Activated CD4-positive, CD25-positive, alpha-beta regulatory T cell treated with anti-CD3 and anti-CD28 coated beads, Interleukin-2, amount 50 U/mL, for 24 hours (primary cell): ENCODE measurements at places on chromosomes 2 and 18.

DNA sequence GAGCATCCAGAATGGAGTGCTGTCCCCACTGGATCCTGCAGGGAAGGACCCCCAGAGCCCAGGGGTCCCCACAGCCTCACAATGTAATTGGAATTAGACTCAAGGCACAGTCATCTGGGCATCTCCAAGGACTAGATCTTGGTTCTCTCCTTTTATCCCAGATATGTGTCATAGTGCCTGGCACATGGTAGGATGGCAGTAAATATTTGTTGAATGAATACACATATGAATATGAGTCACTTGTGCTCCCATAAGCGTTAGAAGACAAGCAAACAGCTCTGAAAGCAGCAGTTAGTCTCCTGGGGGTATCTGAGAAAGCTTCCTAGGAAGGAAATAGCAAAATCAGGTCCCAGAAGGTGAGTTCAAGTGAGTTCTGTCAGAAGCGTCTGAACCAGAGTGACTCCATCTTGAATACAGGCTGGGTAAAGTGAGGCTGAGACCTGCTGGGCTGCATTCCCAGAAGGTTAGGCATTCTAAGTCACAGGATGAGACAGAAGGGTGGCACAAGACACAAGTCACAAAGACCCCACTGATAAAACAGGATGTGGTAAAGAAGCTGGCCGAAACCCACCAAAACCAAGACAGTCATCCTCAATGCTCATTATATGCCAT lies 234.1 kb upstream of the ID2 start:
- ATAC-seq, result no peak

DNA sequence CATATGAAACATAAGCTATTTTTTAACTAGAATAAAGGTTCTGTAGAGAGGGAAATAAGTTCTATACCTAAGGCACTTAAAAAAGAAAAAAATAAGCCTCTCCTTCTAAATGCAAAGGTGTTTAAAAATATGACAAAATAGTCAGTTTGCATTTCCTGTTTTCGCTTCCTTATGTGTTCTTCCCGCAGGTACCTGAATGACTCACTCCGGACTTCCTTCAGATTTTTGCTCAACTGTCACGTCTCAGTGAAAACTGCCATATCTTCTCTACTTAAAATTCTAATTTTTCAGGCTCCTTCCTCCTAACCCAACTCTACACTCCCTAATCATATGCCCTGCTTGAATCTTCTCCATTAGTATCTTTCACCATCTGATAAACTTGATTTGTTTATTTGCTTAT lies 1333.1 kb downstream of the LRP1B start:
- no peak for ATAC-seq

GRCh38 chr2:237546876-237547395 lies 19.4 kb upstream of the PRLH start:
- no peak for ATAC-seq

- no peak for ATAC-seq
These were observed 104.4 kb downstream of the RGPD3 start for GRCh38 chr2:106363791-106364190.

- ATAC-seq, result peak; percentile 65
These were observed 52.1 kb downstream of the NCK2 start for GRCh38 chr2:105796791-105797190.

DNA sequence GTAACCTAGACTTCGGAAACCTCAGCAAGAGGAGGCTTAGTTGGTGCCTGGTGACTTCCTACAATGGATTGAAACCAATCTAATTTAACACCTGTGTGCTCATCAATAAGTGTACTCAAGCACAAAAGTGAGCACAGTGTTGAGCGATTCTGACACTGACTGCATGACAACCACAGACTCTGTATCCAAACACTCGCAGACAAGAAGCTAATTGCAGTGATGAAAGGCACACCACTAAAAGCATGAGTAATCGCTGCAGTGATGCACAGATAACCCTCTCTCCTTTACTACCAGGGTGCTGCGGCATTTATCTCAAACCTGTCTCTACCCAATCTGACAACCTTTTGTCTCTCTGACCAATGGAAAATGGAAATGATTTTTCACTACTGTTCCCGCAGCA lies 168.1 kb downstream of the AFF3 start:
- ATAC-seq, result peak; percentile 38
